Left kidney (tissue), 8 donors: ENCODE measurements at places on chromosomes 16 and 17. TPM values are rescaled to one million over a fixed set of nuclear protein-coding genes. Genes with fewer than 3 reads are reported as not detected.

DNA sequence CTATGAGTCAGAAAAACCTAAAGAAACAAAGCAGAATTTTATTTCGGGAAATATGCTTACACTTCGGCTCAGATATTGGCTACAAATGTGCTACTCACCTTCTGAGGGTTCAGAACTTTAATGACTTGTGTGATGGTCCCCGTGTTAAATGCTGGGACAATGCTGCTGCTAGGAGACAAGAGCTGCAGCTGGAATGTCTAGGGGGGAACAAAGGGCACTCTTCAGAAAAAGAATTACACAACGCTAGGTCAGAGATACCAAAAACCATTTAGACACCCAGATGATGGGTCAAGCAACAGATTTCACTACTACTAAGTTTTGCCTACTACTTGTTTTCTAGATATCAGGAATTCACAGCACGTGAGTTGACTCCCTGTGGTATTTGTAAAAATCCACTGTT is 10.0 kb upstream of the PHLPP2 start:
- no peak for DNase-seq

GRCh38 chr16:21218153-21218552 is 6.8 kb upstream of the ZP2 start:
- DNase-seq = no peak

DNA sequence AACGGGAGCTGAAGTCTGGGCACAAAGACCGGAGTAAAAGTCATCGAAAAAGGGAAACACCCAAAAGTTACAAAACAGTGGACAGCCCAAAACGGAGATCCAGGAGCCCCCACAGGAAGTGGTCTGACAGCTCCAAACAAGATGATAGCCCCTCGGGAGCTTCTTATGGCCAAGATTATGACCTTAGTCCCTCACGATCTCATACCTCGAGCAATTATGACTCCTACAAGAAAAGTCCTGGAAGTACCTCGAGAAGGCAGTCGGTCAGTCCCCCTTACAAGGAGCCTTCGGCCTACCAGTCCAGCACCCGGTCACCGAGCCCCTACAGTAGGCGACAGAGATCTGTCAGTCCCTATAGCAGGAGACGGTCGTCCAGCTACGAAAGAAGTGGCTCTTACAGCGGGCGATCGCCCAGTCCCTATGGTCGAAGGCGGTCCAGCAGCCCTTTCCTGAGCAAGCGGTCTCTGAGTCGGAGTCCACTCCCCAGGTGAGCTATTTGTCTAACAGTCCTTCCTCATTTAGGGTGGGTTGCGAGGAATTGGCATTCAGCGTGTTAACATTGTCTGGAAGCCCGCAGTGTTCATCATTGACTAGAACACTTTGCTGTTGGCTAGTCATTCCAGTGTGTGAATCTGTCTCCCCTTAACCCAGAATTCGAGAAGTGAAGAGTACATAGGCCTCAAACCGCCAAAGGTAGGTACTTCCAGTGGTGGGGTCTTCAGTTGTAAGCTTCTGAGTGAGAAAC is 1.5 kb downstream of the CDK12 start:
- no peak for DNase-seq

- no peak for DNase-seq
These were observed 272.3 kb downstream of the FOXL1 start for GRCh38 chr16:86850670-86851069.

TBCD gene
- 76.4 TPM for polyA plus RNA-seq

- DNase-seq = no peak
These were observed 480.2 kb downstream of the HS3ST3B1 start for GRCh38 chr17:14781123-14781522.

TRIM72 gene
- polyA plus RNA-seq = 0.17 TPM

- DNase-seq = peak; percentile 15
These were observed 480 bp downstream of the TXNL4B start for GRCh38 chr16:72092832-72093447.

SPATA33 gene
- 15.5 TPM for polyA plus RNA-seq

TPSG1 gene
- polyA plus RNA-seq = 0.85 TPM

SERPINF2 gene
- polyA plus RNA-seq = 68.8 TPM

- no peak for DNase-seq
These were observed 199.9 kb downstream of the LGALS9B start for GRCh38 chr17:20267459-20267842.

DNA sequence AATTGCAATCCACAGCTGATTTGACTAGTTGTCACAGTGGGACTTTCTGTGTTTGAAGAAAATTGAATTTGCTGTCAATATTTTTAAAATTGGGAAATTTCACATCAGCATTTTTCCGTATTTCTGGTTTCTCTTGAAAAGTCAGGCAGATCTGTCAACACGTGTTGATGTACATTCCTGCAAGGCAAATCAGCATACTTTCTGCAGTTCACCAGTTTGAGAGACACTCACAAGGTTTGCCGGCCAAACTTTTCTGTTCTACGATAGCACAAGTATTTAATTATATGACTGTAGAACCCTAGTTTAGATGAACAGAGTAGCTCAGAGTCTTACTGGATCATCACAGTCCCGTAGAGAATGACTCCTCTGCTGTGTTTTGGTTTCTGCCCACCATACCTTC is 102.0 kb downstream of the ADAMTS18 start:
- no peak for DNase-seq

DNA sequence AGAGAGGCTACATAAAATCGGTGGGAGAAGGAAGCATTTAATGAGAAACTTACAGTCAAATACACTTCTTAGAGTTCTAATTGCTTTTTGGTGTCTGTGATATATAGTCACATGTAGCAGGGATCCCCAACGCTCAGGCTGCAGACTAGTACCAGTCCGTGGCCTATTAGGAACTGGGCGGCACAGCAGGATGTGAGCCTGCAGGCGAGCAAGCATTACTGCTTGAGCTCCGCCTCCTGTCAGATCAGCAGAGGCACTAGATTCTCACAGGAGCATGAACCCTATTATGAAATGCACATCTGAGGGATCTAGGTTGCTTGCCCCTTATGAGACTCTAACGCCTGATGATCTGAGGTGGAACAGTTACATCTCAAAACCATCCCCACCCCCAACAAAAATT is 158.5 kb downstream of the TANC2 start:
- no peak for DNase-seq

GAN gene
- polyA plus RNA-seq = 3.6 TPM

GRCh38 chr16:675884-676564 is 553 bp downstream of the RHBDL1 start:
- DNase-seq = no peak

CA5A gene
- 0.25 TPM for polyA plus RNA-seq

DNA sequence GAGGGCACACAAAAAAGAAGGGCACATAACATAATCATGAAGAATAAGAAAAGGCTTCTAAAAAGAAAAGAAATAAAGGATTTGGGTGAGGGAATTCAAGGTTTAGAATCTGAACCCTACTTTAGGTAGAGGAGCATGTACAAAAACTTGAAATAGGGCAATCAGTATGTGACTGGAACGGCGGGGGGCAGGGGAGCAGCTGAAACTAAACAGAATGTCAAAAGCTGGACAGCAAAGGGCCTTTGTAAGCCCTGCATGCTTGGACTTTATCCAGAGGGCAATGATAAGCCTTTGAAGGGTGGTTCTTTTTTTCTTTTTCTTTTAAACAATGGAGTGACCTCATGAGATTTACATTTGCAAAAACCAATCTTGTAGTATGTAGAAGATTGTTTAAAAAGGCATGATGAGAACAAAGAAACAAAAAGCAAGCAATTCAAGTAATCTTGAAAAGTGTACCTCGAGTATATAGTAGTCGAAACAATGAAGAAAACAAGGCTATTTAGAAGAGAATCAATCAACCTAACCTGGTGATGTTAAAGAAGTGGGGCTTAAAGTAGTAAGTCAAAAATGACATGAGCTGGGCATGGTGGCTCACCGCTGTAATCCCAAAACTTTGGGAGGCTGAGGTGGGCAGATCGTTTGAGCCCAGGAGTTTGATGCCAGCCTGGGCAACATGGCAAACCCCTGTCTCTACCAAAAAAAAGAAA is 46.7 kb upstream of the ANKFY1 start:
- DNase-seq = no peak

SDF2 gene
- polyA plus RNA-seq = 76.6 TPM

DNA sequence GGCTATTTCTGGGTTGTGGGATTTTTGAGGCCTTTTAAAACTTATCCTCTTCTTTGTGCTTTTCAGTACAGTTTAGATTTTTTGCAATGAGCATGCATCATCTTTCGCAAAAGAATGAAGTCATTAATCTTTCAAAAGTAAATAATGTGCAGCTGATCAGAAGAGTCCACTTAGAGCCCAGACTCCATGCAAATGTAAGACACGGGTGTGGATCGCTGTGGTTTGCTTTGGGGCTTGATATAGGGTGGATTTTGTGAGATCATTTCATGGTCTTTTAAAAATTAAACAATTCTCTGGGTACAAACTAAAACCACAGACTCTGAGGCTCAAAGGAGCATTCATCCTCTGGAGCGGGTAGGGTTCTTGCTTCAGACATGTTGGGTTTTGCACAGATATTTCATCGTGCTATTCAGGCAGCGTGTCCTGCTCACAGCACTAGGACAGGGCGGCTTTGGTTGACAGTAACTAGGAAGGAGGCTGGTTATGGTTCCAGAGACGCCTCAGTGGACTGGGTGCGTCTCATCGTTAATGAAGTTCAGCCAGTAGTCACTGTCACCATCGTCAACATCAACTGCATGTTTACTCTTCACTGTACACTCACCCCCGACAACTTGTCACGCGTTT is 129.4 kb upstream of the PLCG2 start:
- no peak for DNase-seq

- no peak for DNase-seq
These were observed 10.9 kb downstream of the OGFOD1 start for GRCh38 chr16:56462064-56462796.

ZP2 gene
- 0.08 TPM for polyA plus RNA-seq

GRCh38 chr17:79874329-79874981 is 35.2 kb upstream of the CBX4 start:
- DNase-seq = no peak

DNA sequence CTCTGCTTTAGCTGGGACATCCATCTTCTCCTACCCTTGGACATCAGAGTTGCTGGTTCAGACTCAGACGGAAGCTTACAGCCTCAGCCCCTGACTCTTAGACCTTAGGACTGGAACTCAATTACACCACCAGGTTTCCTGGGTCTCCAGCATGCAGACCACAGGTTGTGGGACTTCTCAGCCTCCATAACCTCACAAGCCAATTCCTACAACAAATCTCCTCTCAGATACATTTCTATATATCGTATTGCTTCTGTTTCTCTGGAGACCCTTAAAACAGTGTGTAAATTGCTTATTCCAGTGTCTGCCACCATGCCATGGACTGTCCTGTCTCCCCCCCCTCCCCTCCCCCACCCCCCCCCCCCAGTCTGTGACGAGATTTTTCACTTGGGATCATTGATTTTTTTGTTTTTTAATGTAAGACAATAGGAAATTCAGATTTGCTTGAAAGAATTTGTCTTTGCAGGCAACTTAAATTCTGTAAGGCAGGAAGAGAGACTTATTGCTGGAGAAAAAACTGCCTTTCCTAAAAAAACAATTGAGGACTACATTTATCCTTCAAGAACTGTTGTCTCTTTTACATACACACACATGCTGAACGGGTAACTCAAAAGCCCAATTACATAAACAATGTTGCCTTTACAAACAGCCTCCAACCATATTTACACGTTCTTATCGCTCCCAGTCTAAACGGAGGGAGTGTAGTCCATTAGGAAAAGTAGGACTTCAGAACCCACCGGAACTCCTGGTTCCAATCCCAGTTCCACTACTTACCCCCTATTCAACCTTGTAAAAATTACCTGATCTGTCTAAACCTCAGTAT is 39.9 kb downstream of the TEKT5 start:
- DNase-seq = no peak

GRCh38 chr16:54242199-54242598 is 44.4 kb downstream of the IRX3 start:
- no peak for DNase-seq

DNA sequence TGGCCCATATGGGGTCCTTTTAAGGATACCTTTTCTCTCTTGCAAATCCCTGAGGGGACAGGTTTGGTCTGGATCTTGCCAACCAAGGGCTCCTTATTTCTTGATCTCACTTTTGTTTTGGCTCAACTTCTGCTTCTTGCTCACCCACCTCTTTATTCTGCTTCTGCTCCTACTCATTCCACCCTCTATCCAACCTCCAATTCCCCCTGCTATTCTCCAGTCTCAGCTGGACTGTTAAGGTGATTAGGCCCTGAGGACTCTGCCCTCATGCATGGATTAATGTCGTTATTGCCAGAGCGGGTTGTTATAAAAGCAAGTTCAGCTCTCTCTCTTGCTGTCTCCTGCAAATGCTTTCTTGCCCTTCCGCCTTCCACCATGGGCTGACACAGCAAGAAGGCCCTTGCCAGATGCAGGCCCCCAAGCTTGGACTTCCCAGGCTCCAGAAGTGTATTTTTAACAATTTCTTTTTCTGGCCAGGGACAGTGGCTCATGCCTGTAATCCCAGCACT is 29.8 kb downstream of the LAT start:
- no peak for DNase-seq

- no peak for DNase-seq
These were observed 1.8 kb downstream of the ITGAX start for GRCh38 chr16:31356566-31357323.

DNA sequence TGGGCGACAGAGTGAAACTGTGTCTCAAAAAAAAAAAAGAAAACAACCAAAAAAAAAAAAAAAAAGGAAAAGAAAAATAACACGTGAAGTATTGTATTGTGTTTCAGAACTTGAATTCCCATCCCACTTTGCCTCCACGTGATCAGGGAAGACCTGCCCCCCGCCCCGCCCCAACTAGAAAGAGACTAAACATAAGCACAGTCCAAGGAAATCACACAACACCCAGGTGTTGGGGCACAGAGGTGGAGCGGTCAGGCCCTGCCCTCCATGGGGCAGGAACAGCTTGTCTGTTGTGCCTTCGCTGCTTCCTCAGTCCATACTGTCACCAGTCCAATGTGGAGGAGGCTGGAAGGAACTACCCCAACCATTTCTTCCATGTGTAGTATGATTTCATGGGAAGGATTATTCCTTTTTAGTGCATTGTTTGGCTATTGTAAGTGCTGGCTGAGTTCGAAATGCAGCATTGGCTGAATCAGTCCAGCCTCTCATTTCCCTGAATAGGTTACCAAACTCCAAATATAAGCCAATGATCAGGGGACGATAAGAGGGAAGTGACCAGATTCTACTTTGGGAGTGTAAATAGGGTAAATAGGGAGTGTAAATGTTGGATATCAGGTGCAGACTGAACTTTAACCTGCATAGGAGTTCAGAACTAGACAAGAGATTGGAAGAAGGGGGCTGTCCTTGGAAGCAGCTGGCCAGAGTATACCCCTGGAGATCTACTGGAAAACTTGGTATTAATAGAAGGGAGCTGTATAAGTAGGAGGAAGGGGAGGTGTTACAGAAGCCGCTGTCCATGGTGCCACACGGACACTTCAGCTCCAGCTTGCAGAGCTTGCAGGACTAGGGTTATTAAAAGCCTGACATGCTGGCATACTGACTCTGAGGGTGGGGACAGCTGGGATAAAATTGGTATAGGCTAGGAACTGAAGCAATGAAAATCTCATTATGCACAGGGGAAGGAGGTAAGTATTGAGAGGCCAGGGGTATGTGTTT is 50.7 kb downstream of the TANGO6 start:
- peak; percentile 61 for DNase-seq
